IMR-90 (cell line): ENCODE measurements at places on chromosomes 5 and 9. TPM values are rescaled to one million over a fixed set of nuclear protein-coding genes. Genes with fewer than 3 reads are reported as not detected.

The SARDH gene
- total RNA-seq = 4.7 and 5.0 TPM in 2 replicates

The NR5A1 gene
- total RNA-seq = not detected in 2 replicates

The ZNF462 gene
- total RNA-seq = 16.1 and 18.8 TPM in 2 replicates

The SLC34A1 gene
- total RNA-seq = not detected in 2 replicates

The ARL14EPL gene
- not detected in 2 replicates for total RNA-seq

The SH3GL2 gene
- total RNA-seq = under 0.01 TPM in 1 of 2 replicates, not detected in the other

The TMEM171 gene
- 3.0 and 3.3 TPM in 2 replicates for total RNA-seq

The PCDHB11 gene
- under 0.01 TPM in 2 replicates for total RNA-seq

The SHISAL2B gene
- total RNA-seq = not detected in 2 replicates

The ADCY2 gene
- total RNA-seq = not detected in 2 replicates

The FBP2 gene
- not detected in 2 replicates for total RNA-seq

The B4GALT1 gene
- total RNA-seq = 8.8 and 11.9 TPM in 2 replicates

The P4HA2 gene
- total RNA-seq = 190 and 225 TPM in 2 replicates
